ENCODE measurements at places on chromosomes 2 and 18.

DNA sequence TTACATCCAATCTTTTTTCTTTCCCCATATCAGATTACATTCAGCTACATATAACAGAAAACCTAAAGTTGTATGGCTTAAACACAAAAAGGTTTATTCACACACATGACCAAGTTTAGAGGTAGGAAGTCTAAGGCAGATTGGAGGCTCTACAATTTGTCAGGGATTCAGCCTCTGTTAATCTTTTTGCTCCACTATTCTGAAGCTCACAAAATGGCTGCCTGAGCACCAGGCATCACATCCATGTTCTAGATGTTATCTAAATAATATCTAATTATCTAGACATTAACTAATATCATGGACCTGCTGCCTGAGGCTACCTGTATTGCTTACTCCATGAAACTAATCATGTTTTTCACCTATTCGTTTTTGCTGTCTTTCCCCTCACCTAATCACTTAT lies 23.7 kb upstream of the DSC2 start:
- no peak for DNase-seq

DNA sequence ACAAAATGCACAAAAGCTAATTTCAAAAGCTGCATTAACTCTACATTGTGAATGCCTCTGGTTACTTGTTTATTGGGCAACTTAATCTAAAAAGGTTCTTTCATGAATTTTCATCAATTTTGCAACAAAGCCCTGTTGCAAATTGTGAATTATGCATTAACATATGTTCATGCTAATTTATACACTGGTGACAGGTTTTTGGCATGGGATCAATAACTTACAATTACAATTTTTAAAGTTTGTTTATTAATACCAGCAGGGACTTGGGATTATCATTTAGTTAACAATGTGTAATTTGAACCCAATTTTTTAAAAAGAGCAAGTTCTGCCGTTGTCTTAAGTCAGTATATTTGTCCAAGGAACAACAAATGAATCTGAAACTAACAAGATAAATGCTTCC lies 183.6 kb downstream of the DCC start:
- no peak for DNase-seq

DNA sequence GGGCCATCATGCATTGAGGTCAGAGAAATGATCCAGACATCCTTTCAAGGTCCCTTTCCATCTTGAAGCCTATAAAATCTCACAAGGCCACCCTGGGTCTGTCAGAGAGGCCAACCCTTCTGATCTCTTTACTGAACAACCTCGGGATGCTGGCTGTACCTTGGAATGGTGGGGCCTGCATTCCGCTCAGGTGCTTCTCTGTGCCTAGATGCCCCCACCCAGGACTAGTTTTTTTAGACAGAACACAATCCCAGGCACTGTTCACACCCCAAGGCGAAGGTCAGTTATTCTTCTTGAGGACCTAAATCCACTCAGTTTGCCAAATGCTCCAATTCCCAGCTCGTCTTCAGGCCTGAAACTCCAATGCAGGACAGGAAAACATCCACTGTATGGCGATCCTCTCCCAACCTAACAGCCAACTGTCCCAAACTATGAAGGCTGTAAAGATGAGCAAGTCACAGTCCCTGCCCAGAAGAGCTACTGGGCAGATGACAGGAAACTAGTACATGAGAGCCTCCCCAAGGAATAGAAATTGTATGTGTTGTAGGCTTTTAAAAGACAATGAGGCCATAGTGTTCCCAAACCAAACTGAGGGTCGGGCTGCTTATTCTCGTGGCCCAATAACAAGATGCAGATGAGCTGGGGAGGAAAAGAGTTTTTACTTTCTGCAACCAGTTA lies 154.4 kb upstream of the ACAA2 start:
- DNase-seq = no peak

GRCh38 chr18:68962623-68963022 lies 164.7 kb downstream of the CCDC102B start:
- DNase-seq = no peak

DNA sequence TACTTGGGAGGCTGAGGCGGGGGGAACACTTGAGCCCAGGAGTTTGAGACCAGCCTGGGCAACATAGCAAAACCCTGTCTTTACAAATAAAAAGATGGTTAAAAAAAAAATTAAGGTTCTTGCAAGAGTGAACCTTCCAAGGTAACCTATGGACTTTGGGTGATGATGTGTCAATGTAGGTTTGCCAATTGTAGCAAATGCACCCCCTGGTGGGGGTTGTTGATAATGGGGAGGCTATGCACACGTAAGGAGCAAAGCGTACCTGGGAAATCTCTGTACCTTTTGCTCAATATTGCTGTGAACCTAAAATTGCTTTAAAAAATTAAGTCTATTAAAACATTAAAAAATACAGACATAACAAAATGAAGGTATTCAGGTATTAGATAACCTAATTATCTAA lies 70.4 kb downstream of the CWC22 start:
- no peak for DNase-seq

- no peak for DNase-seq
These were observed 922.5 kb downstream of the SUCLG1 start for GRCh38 chr2:83536556-83536955.

DNA sequence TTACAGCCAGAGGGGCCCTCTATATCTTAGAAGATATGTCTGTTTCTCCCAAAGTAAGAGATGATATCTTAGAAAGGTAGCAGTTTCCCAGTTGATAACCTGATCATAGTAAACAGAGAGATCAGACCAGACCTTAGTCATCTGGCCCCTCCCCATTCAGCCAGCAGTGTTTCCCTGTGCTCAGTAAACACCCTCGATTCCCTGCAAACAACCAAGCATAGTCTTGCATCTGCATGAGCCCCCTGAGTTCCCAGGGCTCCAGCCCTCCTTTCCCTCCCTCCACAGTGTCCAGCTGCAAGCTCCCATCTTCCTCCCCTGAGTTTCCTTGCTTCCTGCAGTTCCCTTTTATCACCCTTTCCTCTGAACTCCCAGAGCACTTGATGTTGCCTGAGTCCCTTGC lies 20.3 kb downstream of the NRP2 start:
- DNase-seq = no peak

DNA sequence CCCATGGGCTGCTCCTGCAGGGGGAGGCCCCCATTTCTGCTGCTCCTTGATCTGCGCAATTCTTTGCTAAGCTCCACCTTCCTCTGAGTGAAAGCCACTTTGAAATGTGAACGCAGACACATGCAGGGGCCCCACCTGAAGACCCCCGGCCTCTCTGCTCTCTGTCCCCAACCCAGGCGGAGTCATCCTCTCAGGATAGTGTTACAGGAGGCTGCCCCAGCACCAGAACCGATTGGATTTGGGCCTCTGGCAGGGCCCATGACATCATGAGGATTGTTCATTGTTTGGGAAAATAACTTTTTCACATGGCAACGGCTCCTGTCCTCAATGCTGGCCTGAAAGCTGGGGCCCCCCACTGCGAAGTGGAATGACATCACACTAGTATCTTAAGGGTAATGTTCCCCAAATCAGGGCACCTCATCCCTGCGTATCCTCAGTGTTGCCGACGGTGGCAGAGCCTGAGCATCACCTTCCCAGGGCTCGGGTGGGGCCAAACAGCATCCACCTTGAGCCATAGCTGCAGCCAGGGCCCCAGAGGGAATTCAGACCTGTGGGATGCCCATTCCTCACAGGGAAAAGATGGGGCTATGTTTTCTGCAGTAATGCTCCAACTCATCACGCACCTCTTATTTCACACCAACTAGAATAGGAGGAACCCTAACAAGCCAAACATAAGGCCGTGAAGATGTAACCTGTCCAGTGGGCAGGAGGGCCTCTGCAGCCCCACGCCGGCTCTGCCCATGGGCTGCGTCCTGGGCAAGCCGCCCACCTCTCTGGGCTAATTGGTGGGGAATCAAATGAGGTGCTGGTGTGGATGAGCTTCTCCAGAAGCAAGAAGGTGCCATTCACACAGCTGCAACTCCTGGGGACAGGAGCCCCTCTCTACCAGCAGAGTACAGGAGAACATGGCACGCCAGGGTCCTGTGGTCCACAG lies 2.7 kb upstream of the ERFE start:
- no peak for DNase-seq

GRCh38 chr2:171159372-171160118 lies 1.1 kb downstream of the TLK1 start:
- peak; percentile 52 for DNase-seq

DNA sequence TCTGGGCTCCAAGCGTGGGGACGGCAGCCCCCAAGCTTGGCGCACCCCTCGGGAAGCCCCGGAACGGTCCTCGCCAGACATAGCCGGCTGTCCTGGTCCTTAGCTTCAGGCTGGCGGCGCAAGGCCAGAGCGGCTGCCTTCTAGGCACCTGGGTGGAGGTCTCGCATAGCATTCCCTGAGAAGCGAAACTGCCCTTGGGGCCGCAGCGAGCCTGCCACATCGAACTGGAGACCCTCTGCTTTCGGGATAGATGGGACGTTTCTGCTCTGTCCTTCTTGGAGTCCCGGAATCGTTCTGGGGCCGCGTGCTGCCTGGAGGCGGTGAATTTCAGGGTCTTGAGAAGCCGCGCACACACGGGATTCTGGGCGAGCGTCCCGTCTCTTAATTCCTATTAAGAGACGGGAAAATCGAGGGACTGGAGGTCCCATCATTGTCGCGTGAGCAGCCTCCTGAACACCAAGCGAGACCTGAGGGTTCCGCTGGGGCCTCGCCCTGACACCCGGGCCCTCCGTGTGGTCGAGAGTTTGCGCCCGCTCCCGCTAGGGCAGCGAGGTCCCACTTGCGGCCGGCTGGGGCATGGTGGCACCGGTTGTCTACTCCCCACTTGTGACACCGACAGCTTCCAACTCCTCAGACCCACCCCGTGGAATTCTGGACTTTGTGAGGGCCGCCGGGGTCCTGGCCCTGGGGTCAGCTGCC lies 9.7 kb upstream of the EN1 start:
- DNase-seq = no peak

- no peak for DNase-seq
These were observed 77.5 kb upstream of the MYL1 start for GRCh38 chr2:210392469-210392881.

GRCh38 chr2:80092474-80092873 lies 212.1 kb downstream of the LRRTM1 start:
- DNase-seq = no peak

GRCh38 chr2:86157009-86157556 lies 38.2 kb downstream of the IMMT start:
- DNase-seq = no peak

GRCh38 chr18:72063001-72063400 lies 481.1 kb downstream of the CBLN2 start:
- no peak for DNase-seq

- no peak for DNase-seq
These were observed 62.3 kb upstream of the NCK2 start for GRCh38 chr2:105682401-105682800.

- DNase-seq = no peak
These were observed 334.7 kb upstream of the SLC8A1 start for GRCh38 chr2:40786636-40787035.

DNA sequence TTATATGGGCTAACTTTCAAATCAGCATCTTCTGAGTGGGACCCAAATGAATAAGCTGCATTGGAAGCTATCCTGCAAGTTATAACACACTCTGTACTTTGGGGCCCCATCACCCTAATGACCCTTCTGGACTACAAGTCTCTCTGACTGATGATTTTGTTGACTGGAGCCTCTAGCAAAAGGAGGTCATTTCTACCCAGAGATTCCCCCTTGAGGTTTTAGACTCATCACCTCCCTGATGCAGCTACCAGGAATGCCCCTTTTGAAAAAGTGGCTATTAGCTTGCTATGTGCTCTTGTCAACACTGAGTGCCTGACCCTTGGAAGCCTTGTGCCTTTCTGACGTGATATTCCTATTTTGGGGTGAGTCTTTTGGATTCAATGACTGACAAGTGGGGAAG lies 54.5 kb upstream of the NEMP2 start:
- no peak for DNase-seq

- DNase-seq = no peak
These were observed 2.3 kb upstream of the PLEKHH2 start for GRCh38 chr2:43634604-43635306.

DNA sequence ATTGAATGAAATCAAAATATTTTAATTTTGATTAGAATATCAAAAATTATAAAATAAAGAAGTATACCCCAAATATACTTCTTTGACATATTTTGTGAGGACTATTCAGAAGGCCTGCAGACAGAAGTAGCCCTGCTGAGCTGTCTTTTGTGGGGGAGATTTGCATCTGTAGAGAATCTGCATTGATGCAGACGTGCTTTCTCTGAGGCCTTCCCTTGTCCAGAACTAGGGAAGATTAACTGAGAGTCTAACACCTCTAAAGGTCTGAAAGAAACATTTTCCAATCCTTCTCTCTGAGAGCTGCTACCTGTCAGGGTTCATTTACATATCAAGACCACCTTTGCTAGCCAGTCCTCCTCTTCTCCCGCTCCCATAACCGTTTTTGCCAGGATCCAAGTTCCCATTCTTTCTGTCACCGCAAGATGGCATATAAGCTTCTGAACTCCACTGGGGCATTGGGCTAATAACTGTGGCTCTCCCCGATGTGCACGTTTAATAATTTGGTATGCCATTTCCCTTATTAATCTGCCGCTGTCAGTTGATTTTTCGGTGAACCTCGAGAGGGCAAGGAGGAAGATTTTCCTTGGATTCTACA lies 510.4 kb upstream of the CNTNAP5 start:
- no peak for DNase-seq

GRCh38 chr2:14082640-14083039 lies 549.9 kb upstream of the LRATD1 start:
- no peak for DNase-seq

DNA sequence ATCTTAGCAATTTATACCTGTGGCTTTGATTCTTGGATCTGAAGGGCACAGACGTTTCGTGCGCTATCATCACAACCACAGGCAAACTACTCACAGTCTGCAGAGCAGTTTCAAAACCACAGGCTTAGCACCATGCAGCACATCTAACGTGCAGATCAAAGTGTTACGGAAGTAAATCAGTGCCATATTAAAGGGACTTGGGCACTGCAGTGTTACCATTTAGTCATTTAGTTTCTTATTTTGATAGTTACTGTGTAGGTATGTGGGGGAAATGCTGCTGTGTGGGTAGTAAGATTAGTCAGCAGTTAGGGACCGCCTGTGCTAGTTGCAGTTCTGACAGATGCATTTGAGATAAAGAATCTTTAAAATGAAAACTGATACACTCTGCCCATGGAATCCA lies 384.0 kb downstream of the NBAS start:
- no peak for DNase-seq

- DNase-seq = no peak
These were observed 8.9 kb downstream of the METTL5 start for GRCh38 chr2:169815849-169816248.

- no peak for DNase-seq
These were observed 17.0 kb upstream of the LANCL1 start for GRCh38 chr2:210493528-210493927.

- peak; percentile 60 for DNase-seq
These were observed 26.9 kb downstream of the RMC1 start for GRCh38 chr18:23530195-23530594.
